ENCODE measurements at places on chromosomes 7 and 10. TPM values are rescaled to one million over a fixed set of nuclear protein-coding genes. Genes with fewer than 3 reads are reported as not detected.

ENKUR gene
- 0.21 TPM for total RNA-seq

MARVELD1 gene
- not detected for total RNA-seq

CADPS2 gene
- total RNA-seq, result 43.8 TPM

PSMC2 gene
- total RNA-seq, result 181 TPM

CALHM1 gene
- total RNA-seq, result not detected

MTURN gene
- 8.2 TPM for total RNA-seq

CYP2C8 gene
- total RNA-seq, result 0.09 TPM

RHOBTB1 gene
- total RNA-seq, result 59.5 TPM

CDNF gene
- total RNA-seq, result 0.38 TPM

GPNMB gene
- total RNA-seq, result 1.6 TPM

SPDYE3 gene
- total RNA-seq, result not detected

SORCS1 gene
- not detected for total RNA-seq

ADRA2A gene
- total RNA-seq, result not detected

ICA1 gene
- not detected for total RNA-seq

DNA sequence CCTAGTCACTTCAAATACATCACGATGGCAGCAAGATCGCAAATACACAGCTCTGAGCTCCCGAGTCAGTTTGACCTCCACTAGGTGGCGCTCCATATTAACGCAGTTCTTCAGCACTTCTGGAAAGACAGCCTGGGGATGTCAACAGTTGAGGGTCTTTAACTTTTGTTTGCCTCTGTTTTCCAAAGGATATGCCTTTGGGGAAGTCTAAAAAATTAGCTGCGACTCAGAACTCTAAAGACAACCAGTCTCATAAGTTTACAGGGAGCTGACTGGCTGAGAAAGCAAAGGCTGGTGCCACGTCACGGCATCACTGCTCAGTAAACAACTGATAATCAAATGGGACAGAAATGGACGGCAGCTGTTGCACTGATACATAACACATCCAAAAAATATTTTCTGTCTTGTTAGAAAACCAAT is 458.8 kb downstream of the SORCS1 start:
- no peaks in the 10 kb centered on the region for H3K36me3 ChIP-seq
- no peaks in the 10 kb centered on the region for H3K27me3 ChIP-seq
- H3K4me1 ChIP-seq, result no peaks in the 10 kb centered on the region
- DNase-seq, result peak; percentile 48

- no peaks in the 10 kb centered on the region for H3K36me3 ChIP-seq
- DNase-seq, result no peak
- H3K27ac ChIP-seq, result no peak overlapping the region
- 0 out of 3 replicates have a peak, but pooled peaks cover 6% of the 10 kb centered on the region for H3K27me3 ChIP-seq
- no peaks in the 10 kb centered on the region for H3K4me1 ChIP-seq
- H3K4me3 ChIP-seq, result no peak overlapping the region
Measured at GRCh38 chr10:70952401-70952800, 64.0 kb upstream of the PCBD1 start.

DNA sequence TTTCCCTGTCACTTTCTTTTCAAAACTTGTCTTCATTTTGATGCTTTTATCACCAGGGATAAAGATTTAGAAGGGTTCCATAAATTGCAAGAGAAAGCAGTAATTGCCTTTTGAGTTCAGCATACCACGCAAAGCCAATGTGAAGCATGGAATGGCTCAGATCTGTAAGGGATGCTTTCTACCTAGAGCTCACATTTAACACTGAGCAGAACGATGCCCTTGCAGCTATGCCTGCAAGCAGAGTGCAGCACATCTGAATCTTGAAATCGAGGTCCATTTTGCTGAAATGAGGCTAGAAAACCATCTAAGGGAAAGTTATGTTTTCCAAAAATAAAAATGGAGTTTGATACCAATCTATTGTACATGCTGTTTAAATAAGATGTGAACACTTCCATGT is 171.2 kb upstream of the CELF2 start:
- DNase-seq, result no peak
- no peak overlapping the region for H3K27ac ChIP-seq
- no peaks in the 10 kb centered on the region for H3K36me3 ChIP-seq
- no peaks in the 10 kb centered on the region for H3K4me1 ChIP-seq

DNA sequence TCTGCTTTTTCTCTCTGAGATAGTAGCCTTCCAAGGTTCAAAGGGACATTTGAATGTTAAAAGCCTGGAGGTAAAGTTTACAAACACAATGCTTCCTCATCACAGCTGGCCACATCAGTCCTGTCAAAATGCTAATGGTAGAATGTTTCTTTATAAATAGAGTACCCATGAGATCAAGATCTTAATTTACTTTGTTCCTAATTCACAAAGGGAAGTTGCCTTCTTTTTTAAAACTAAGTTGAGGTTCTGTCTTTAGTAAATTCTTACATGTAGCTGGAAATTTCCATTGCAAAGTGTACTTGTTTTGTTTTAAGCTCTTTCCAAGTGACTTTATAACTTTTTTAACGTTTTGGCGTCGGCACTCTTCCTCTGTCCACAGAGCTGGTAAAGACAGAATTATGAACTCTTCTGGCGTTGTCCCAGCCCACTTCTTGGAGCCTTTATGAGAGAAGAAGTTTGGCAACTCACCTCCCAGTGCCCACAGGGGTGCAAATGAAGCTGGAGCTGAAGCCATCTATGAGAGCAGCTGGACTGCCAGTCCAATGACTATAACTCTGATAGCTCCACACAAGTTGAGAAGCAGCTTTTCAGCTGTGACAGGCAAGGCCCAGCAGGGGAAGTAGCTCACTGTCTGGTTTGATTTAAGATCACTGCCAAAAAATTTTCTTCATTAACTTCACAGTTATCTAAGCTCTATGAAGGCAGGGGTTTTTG is 23.3 kb downstream of the FZD1 start:
- H3K4me1 ChIP-seq, result no peaks in the 10 kb centered on the region
- no peaks in the 10 kb centered on the region for H3K27me3 ChIP-seq
- no peak overlapping the region for H3K4me3 ChIP-seq
- DNase-seq, result no peak

GRCh38 chr10:124042656-124043309 is 50.6 kb downstream of the CHST15 start:
- peaks cover 93% of the 10 kb centered on the region for H3K4me1 ChIP-seq
- H3K4me3 ChIP-seq, result no peak overlapping the region
- no peak for DNase-seq
- H3K27me3 ChIP-seq, result no peaks in the 10 kb centered on the region
- H3K36me3 ChIP-seq, result peaks cover 26% of the 10 kb centered on the region

- no peaks in the 10 kb centered on the region for H3K4me1 ChIP-seq
- no peak overlapping the region for H3K27ac ChIP-seq
- no peak overlapping the region for H3K4me3 ChIP-seq
- H3K27me3 ChIP-seq, result no peaks in the 10 kb centered on the region
- no peaks in the 10 kb centered on the region for H3K36me3 ChIP-seq
- DNase-seq, result no peak
Measured at GRCh38 chr10:14035506-14035905, 295.2 kb downstream of the FRMD4A start.

GRCh38 chr10:100732241-100732596 is 13.2 kb upstream of the PAX2 start:
- H3K4me3 ChIP-seq, result no peak overlapping the region
- H3K4me1 ChIP-seq, result peaks cover 32% of the 10 kb centered on the region
- H3K27ac ChIP-seq, result no peak overlapping the region
- no peak for DNase-seq
- peaks cover 94% of the 10 kb centered on the region for H3K27me3 ChIP-seq

- no peak for DNase-seq
- H3K4me1 ChIP-seq, result peaks cover 21% of the 10 kb centered on the region
- H3K4me3 ChIP-seq, result no peak overlapping the region
- H3K36me3 ChIP-seq, result no peaks in the 10 kb centered on the region
Measured at GRCh38 chr10:44289125-44289524, 95.8 kb downstream of the CXCL12 start.

GRCh38 chr7:70072220-70072619 is 473.9 kb downstream of the AUTS2 start:
- H3K27me3 ChIP-seq, result no peaks in the 10 kb centered on the region
- H3K27ac ChIP-seq, result no peak overlapping the region
- H3K4me1 ChIP-seq, result no peaks in the 10 kb centered on the region
- no peak for DNase-seq

- no peaks in the 10 kb centered on the region for H3K27me3 ChIP-seq
- peaks cover 46% of the 10 kb centered on the region for H3K4me1 ChIP-seq
- H3K27ac ChIP-seq, result peak within 1 kb of the TSS; percentile 47
- H3K36me3 ChIP-seq, result no peaks in the 10 kb centered on the region
- H3K4me3 ChIP-seq, result peak within 1 kb of the TSS; percentile 58
Measured at GRCh38 chr10:89327803-89328441, at the start of gene IFIT3. TSS of gene IFIT3 (plus strand) at chr10:89327997. CDS start at chr10:89328074, 77 bp downstream.

GRCh38 chr10:15572531-15573045 is 147.1 kb downstream of the ITGA8 start:
- no peaks in the 10 kb centered on the region for H3K27me3 ChIP-seq
- no peak overlapping the region for H3K4me3 ChIP-seq
- DNase-seq, result no peak
- H3K27ac ChIP-seq, result no peak overlapping the region
- H3K36me3 ChIP-seq, result no peaks in the 10 kb centered on the region

DNA sequence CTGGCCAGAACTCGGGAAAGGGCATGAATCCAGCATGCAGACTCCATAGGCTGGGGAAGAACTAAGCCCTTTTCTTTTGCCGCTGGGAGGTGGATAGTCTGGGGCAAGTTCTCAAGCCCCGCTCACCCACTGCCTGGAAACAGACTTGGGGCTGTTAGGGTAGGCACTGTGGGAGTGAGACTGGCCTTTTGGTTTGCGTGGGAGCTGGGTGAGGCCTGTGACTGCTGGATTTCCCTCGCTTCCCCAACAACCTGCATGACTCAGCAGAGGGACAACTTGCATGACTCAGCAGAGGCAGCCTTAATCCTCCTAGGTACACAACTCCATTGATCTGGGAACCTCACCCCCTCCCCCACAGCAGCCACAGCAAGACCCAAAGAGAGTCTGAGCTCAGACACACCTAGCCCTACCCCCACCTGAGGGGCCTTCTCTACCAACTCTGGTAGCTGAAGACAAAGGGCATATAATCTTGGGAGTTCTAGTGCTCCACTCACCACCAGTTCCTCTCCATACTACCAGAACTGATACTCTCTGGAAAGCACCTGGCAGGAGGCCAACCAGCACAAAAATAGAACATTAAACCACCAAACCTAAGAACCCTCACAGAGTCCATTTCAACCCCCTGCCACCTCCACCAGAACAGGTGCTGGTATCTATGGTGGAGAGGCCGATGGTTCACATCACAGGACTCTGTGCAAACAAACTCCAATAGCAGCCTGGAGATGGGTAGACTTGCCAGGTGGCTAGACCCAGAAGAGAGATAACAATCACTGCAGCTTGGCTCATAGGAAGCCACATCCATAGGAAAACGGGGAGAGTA is 81.4 kb upstream of the LAMB4 start:
- H3K4me3 ChIP-seq, result no peak overlapping the region
- H3K4me1 ChIP-seq, result peaks cover 21% of the 10 kb centered on the region
- H3K36me3 ChIP-seq, result no peaks in the 10 kb centered on the region
- no peaks in the 10 kb centered on the region for H3K27me3 ChIP-seq

DNA sequence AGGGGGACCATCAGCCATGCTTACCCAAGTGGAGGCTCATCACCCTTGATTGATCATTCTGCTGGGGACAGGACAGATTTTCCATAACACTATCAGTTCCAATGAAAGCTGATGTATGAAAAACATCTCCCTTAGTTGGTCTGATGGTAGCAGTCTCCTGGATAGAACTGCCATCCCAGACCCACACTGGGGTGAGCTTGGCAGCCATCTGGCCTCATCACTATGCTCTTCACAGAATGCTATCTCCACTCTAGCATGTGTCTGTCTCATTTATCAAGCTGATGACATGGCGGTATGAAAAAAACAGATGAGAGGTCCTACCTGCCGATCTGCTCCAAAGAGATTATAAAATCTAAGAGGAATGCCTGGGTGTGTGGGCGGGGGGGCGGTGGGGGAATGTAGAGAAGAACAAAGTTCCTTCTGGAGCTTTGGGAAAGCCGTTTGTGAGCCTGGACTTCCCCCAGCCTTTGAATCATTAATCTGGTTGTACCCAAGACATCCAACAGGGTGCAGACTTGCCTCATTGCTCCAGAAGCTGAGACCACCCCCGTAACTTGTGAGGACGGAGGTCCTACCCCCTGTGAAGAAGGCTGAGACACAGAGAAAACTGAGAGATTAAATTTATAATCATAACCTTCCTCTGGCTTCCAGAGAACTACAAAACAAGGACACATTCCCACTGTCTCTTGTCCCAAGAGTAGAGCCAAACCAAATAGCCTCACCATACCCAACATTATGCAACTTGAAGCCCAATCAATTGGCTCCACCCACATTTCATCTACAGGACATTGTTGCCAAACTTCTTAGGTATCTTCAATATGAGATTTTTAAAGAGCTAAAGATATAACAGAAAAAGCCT is 340.8 kb downstream of the KCNMA1 start:
- no peak overlapping the region for H3K27ac ChIP-seq
- peaks cover 2% of the 10 kb centered on the region for H3K27me3 ChIP-seq
- no peak for DNase-seq
- H3K4me1 ChIP-seq, result no peaks in the 10 kb centered on the region
- no peak overlapping the region for H3K4me3 ChIP-seq

GRCh38 chr7:44733708-44734481 is 14.8 kb upstream of the ZMIZ2 start:
- H3K36me3 ChIP-seq, result no peaks in the 10 kb centered on the region
- no peak overlapping the region for H3K27ac ChIP-seq
- H3K4me1 ChIP-seq, result peaks cover 17% of the 10 kb centered on the region
- DNase-seq, result no peak

GRCh38 chr7:29564496-29565223 is 1.0 kb downstream of the PRR15 start:
- H3K27me3 ChIP-seq, result no peaks in the 10 kb centered on the region
- DNase-seq, result peak; percentile 50
- H3K4me3 ChIP-seq, result peak overlapping the region; percentile 97
- H3K4me1 ChIP-seq, result peaks cover 53% of the 10 kb centered on the region
- no peaks in the 10 kb centered on the region for H3K36me3 ChIP-seq

- H3K27me3 ChIP-seq, result no peaks in the 10 kb centered on the region
- H3K36me3 ChIP-seq, result 0 out of 3 replicates have a peak, but pooled peaks cover 3% of the 10 kb centered on the region
- peaks cover 5% of the 10 kb centered on the region for H3K4me1 ChIP-seq
Measured at GRCh38 chr7:99579281-99579955, 18.6 kb upstream of the TMEM225B start.
